Small intestine (tissue), 16 donors: ENCODE measurements at places on chromosomes 1 and 21.
A peak's percentile ranks its signal among the peaks of the same experiment; 100 is the strongest.

GRCh38 chr1:53070621-53071020 is 8.6 kb downstream of the PODN start:
- no peak for DNase-seq

DNA sequence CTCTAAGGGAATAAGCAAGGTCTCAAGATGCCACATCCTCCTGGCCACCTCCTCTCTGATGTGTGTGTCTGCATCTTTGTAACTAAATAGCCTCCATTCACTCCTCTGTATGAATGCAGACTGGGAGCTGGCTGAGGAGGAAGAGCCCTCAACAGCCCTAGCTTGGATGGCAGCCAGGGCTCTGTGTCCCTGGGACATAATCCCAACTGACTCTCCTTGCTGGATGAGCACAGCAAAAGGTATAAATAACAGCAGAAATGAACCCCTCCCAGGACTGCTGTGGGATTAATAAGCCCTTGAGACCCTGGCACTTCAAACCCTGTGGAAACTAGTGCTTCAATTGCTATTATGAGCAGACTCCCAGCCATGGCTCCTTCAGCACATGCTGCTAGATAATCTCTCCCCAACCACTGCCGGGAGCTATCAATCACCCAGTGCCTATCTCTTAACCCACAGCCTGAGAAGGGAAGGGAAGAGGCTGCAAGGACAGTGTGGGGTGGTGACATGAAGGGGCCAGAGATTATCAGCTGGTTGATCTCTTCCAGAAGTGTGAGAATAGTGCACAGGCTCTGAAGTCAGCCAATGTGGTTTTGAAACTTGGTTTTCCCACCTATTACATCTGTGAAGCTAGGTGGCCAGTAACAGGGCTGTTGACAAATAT is 152.2 kb downstream of the TNR start:
- DNase-seq, result no peak

DNA sequence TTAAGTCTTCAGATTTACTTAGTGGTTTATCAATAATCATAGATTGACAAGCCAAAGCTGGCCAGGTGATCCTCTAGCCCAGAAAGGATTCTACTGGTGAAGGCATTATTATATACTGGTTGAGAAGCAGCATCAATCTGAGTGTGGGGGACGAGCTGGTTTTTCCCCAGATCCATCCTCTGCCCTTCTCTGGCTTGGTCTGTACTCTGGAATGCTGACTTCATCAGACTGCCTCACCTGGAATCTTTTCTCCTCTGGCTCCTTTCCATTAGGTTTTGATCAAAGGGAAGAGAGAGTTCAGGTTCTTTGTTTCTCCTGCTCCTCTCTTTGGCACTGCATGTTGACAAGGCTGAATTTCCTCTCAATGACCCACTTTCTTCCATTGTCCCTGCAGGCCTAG is 93.9 kb downstream of the KCTD3 start:
- no peak for DNase-seq

DNA sequence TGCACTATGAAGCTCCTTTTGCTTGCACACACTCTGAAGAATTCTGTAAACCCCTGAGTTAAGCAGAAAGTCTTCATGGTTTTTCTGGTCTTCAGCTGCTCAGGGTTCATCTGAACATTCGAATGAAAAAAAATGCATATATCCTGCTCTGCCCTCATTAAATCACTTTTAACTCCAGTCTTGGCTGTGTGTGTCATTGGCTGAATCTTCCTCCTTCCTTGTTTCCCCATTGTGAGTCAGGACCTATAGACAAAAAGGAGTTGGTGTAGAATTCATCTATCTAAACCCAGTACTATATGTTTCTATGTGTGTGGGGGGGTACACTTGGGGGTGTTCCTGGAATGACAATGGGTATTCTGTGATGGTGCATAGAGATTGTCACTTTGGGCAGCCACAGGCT is 6.6 kb upstream of the SPRR1B start:
- no peak for DNase-seq

DNA sequence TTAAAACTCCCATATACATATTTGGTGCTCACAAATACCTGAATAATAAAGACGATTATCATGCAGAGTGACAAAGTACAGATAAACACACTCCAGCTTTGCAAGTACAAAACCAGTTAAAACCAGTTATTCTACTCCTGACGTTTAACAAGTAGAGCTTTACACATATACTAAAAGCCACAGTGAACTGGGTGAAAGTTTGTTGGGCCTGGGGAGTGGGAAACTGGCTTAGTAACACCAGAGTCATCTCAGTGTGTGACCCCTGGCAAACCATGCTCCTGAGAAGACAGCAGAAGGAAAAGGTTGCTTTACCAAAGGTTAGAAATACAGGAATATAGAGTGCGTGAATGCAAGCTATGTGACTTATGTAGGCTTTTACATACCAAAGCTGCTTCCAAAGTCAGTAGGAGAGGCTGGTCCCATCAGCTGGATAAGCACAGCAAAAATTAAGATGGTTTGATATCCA is 148.1 kb downstream of the NRIP1 start:
- peak; percentile 49 for DNase-seq

GRCh38 chr1:56295949-56296929 is 283.1 kb downstream of the PLPP3 start:
- no peak for DNase-seq

DNA sequence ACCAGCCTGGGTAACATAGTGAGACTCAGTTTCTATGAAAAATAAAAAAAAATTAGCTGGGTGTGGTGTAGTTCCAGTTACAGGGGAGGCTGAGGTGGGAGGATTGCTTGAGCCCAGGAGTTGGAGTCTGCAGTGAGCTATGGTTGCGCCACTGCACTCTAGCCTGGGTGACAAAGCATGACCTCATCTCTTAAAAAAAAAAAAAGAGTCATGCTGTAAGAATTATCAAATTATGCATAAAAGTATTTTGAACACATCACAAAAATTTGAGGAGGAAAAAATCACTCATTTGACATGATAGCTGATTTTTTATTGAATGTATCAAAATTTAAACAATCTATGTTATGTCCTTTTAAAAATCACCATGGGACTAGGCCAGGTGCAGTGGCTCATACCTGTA is 17.8 kb downstream of the CCDC30 start:
- no peak for DNase-seq

GRCh38 chr1:17791055-17791390 is 35.9 kb downstream of the ACTL8 start:
- no peak for DNase-seq

- no peak for DNase-seq
Observed at GRCh38 chr1:184626076-184627006, 128.3 kb downstream of the EDEM3 start.

DNA sequence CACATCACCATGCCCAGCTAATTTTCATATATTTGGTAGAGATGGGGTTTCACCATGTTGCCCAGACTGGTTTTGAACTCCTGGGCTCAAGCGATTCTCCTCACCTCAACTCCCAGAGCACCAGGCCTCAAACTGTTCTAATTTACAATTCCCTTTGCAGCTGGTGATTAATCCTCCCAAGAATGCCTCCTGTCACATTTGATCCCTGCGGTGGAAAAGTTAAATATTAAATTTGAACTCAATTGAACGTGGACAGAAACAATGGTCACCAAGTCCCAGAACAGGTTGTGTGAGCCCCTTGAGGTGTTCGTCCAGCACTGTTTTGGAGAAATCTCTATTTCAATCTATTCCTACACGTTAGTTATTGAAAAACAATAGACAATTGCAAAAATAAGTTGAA is 2.0 kb upstream of the ANKRD35 start:
- no peak for DNase-seq

DNA sequence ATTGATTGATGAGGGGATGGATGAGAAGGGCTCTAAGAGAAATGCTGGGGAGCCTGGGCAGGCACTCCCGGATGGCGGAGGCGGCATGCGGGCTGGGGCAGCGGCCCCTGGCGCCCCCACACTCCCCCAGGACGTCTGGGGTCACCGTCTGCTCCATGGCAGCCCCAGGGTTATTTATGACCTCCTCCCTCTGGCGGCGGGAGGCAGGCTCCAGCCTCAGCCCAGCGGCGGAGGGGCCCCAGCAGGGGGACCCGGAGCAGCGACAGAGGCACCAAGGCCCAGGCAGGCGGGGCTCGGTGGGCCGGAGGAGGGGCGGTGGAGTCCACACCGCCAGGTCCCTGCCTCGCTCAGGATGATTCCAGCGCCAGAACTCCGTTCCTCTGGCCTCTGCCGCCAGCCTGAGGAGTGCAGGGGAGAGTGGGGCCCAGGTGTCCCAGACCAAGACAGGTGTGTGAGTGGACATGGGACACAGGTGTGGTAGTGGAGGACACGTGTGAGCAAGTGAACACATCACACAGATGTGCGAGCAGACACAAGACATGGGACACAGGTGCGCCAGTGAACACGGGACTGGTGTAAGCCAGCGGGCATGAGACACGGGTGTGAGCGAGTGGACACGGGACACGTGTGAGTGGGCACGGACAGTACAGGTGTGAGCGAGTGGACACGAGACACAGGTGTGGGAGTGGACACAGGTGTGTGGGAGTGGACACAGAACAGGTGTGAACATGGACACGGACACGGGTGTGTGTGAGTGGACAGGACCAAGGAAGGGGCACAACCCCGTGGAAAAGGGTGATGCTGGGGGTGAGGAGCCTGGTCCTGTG is 2.5 kb upstream of the SAMD11 start:
- DNase-seq, result peak; percentile 90

- DNase-seq, result no peak
Observed at GRCh38 chr1:58067082-58067481, 479.4 kb downstream of the OMA1 start.

DNA sequence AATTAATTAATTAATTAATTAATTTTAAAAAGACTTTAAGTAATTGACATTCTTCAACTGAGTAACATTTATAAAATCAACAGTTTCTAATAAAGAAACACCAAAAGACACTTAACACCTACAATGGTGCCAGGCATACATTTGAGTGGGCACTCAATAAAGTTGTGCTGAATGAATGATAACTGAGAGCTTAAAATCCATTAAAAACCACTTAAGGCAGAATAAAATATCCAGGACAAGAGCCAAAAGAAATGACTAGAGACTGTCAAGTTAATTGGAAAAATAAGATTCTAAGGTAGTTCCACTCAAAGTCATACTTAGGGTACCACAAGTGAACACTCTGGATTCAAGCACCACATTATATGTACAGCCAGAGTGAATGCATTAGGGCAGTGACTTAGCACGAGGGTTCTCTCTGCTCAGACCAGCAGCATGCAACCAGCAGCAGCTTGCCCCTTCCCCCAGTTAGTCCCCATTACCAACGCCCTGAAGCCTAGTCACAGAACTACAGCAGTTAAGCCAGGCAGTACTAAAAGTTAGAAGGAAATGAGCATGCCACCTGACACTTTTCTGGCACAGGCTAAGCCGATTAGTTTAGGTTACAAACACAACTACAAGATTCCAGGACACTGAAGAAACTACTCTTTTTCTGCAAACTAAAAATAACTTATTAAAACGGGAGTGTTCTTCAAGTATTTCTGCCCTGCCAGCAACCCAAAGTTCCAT is 46.5 kb downstream of the LUZP1 start:
- peak; percentile 36 for DNase-seq

GRCh38 chr1:232952514-232953499 is 2.4 kb downstream of the NTPCR start:
- DNase-seq, result peak; percentile 71

DNA sequence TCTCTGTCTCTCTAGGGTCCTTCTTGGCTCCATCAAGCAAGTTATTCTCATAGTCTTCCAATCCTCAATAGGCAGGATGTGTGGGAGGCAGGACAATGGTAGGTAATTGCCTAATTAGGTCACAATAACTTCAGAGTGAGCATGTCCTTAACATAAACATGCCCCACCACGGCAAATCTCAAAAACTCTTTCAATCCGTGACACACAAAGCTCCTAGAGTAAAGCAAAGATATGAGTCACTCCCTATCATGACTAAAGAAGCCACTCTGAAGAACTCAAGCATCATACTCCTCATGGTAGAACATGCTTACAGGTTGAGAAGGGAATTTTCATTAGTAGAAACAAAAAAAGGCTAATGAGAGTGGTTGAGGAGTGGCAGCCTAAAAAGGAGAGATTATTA is 4.9 kb downstream of the HAO2 start:
- no peak for DNase-seq

- DNase-seq, result no peak
Observed at GRCh38 chr21:24223624-24224023, 1383.7 kb downstream of the MRPL39 start.

DNA sequence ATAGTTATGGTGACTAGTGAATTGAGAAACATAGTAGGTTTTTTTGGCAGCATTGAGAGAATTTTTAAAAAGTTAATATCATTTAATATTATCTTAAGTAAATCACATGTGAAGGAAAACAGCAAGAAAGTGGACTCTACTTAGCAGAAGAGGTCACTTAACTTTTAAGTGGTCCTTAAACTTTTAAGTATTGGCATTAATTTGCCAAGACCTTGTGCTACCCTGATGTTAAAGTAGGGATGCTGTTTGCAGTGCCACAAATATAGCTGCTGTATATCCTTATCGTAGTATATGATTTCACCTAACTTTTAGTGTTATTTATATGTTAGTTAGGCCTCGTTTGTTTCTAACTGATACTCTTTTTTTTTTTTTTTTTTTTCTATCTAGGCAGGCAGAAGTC is 40.2 kb downstream of the SMG7 start:
- DNase-seq, result no peak

GRCh38 chr1:233025157-233025556 is 74.7 kb downstream of the NTPCR start:
- DNase-seq, result peak; percentile 72

DNA sequence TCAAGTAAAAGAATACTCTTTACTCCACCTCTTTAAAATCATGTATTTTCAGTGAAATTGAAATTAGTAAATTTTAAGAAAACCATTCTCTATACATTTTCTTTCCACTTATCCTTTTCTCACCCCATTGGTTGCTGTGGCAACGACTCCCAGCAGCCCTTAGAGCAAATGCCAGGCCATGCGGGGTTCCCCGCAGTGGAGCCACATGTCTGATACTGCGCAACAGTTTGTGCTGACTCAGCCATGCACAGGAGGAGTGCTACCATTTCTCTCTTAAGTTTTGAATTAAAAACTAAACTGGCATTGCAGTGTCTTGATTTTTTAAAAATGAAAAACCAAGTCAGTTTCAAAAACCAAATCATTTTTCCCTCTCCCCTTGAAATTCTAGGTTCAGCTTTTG is 214.1 kb upstream of the L1TD1 start:
- no peak for DNase-seq

- DNase-seq, result peak; percentile 80
Observed at GRCh38 chr1:155080312-155081228, 1.9 kb downstream of the EFNA3 start.

DNA sequence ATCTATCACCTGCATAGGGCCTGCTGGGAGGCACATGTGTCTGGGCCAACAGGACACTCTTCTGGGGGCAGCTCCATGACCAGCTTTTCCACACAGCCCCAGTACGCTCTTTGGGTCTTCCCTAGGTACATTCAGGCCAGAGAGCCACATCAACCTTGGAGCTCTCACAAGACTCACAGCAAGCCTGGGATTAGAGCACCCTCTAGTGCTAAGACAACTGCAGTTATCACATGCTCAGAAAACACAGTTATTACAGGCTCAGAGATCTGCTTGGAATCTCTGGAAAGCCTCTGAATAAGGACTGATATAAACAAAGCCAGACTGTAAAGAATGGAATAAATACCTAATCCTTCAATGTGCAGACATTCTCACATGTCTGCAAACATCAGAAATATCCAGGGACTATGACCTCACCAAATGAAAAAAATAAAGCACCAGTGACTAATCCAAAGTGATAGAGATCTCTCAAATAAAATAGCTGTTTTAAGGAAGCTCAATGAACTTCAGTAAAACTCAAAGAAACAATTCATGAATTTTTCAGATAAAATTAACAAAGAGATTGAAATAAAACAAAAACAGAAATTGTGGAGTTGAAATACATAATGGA is 563.9 kb upstream of the NR5A2 start:
- peak; percentile 9 for DNase-seq
